ENCODE measurements at places on chromosomes 4 and X.

GRCh38 chrX:98357146-98357545, 1473.4 kb downstream of the RPA4 start:
- no peak for DNase-seq

- no peak for DNase-seq
Measured at GRCh38 chr4:98506462-98507132, 151.8 kb downstream of the TSPAN5 start.

DNA sequence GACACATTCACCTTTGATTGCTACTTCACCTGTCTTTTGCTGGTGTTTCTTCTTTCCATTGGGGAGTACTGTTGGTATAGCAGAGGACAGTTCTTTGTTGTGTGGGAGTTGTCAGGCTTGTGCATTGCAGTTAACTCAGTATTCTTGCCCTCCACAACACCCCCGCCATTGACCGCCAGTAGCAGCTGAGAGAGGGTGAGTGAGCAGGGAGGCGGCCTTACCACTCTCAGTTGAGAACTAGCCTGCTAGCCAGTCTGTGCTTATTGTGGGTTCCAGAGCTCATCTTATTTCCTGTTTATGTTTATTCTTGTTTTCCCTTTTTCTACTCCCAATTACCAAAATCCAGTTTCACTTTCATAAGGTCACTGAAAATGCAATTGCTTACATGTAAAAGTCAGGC, 52.2 kb downstream of the STIM2 start:
- DNase-seq, result no peak

GRCh38 chr4:9964879-9965278, 56.4 kb downstream of the SLC2A9 start:
- no peak for DNase-seq

DNA sequence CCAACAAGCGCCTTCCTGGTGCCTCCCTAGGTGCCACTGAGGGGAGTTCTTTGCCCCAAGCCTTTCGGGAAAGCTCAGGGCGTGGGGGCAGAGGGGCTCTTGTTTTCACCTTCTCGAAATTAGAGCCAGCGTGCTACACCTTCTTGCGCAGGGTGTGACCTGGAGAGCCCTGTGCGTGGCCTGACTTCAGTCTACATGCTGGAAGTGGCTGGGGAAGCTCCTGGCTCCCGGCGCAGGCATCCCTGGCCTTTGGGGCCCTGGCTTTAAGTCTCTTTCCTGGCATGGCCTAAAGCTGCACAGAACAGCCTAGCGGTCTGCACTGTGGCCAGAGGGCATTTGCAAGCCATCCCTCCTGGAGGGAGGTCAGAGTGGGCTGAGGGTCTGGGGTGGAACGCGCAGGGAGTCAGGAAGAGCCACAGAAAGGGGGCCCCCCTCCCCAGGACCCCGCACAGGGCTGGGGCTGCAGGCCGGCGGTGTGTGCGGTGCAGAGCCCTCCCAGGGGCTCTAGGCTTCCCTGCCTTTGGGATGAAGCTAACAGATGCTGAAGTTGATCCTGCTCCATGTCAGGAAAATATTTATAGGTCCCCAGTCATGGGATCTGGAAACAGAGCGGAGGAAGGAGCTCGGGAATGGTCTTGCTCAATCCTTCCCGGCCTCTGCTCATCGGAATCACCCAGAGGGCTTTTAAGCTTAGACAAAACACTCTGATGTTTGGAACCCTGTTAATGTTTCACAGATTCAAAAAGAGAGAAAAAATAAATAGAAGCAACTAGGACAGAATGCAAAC, 781 bp upstream of the SPON2 start:
- peak; percentile 73 for DNase-seq

- no peak for DNase-seq
Measured at GRCh38 chrX:17081968-17082367, 135.5 kb downstream of the REPS2 start.

GRCh38 chr4:126853715-126854114, 779.0 kb upstream of the INTU start:
- no peak for DNase-seq

DNA sequence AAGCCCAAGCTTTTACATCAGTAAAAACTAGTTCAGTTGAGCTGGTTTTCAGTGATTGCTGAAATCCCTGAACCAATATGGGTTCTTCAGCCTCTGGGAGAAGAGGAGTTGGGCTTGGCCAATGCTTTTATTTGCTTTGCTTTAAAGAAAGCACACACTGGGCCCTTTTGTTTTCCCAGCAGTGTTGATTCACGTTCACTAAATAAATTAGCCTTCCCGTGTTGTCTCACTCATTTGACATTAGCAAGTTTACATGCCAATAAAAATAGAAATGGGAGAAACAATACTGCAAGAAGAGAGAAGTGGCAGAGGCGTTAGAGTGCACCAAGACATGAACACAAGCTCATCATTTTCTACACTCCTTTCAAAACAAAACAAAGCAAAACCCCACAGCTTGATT, 136.2 kb downstream of the SHROOM3 start:
- no peak for DNase-seq

DNA sequence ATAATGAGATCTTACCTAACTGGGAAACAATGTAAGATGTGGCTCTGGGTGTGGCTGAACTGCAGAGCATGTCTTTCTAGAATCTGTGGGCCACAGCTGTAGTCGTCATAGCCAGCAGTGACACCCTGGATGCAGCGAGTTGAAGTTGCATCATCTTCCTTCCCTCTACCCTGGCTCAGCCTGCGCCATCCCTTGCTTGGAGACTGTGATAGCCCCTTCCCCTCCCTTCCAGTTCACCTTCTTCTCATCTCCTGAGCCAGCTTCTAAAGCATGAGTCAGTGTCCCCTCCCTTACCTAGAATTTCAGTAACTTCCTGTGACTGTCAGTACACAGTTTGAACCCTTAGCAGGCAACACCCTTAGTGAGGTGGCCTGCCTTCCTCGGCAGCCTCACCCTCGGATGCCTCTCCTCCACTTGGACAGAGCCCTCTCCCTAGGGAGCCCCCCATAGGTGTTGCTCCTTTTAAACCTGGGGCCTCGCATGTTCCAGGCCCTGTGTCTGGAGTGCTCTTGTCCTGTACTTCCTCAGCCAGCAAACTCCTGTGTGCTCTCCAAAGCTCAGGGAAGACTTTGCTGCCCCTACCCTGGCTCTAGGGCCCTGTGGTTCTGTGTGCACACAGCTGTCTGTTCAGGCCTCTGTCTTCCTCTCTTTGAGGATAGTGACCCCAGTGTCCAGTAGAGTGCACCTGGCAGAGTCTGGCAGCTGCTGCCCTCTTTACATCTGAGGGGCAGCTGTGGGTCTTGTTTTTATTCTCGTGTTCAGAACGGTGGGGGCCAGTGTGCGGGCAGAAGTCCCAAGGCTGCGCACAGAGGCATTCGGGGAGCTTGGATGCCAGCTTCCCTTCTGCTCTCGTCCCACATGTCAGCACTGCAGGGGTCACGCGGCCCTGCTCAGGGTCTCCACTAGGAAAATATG, 43.7 kb upstream of the TADA2B start:
- no peak for DNase-seq

DNA sequence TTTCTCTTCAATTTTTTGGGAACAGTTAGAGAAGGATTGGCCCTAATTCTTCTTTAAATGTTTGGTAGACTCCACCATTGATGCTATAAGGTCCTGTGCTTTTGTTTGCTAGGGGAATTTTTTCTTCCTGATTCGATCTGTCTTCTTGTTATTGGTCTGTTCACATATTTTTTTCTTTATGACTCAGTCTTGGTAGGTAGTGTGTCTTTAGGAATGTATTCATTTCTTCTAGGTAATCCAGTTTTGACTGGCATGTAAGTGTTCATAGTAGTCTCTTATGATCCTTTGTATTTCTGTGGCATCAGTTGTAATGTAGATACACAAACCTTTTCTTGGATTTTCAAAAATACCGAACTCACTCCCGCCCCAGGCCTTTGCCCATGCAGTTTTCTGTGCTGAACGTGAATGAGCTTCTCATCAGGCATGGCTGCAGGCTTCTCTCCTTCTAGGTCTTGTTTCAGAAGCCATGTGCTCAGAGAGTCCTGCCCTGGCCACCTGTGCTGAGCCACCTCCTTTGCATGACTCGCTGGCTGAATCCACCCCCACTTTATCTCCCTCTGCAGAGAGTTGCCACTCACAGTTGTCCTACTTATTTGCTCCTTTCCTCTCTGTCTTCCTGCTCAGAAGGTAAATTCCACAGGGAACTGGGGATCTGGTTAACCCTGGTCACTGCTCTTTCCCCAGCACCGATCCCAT, 67.0 kb downstream of the STK32B start:
- DNase-seq, result no peak

All from psoas muscle (tissue), 8 donors.